Vagina (tissue), 2 donors: ENCODE measurements at places on chromosomes 2 and 18. TPM values are rescaled to one million over a fixed set of nuclear protein-coding genes. Genes with fewer than 3 reads are reported as not detected.
A peak's percentile ranks its signal among the peaks of the same experiment; 100 is the strongest.

- no peak for DNase-seq
Measured at GRCh38 chr2:71409611-71410010, 43.8 kb upstream of the DYSF start.

GRCh38 chr2:224778474-224778877 lies 62.3 kb upstream of the CCDC195 start:
- DNase-seq = no peak

DNA sequence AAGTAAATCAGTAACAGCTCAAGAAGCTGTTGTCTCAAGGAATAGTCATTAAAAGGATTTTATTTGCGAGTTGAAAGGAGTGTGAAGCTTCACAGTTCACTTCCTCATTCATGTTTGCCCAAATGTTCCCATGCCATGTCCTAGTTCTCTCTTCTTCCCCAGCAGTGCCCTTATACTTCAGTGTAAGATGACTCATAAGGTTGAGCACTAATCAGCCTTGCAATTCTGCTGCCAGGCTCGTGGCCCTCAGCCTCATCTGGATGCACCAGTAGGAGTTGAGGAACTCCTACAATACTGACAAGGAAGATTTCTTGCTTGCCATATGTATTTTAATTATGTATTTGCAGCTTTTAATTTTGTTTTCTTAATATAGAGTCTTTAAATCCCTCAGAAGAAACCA lies 1980.4 kb downstream of the SUCLG1 start:
- no peak for DNase-seq

GRCh38 chr2:127685410-127686080 lies 10.2 kb upstream of the LIMS2 start:
- DNase-seq = no peak

DNA sequence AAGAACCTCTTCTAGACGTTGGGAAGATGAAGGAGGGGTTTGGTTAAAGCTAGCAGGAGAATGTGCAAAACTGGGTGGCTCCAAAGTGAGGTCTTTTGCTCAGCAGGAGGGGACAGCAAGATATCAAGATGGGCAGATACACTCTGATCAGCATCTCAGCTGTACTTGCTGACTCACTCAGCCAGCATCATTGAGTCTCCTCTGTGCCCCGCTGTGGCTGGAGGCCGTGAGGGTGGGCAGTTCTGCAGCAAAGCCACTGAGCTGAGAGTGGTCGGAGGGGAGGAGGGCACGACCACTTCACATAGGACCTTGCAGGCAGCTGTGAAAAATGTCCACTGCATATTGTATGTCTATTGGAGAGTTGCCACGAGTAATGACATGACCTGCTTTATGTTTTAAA lies 152.0 kb downstream of the CAPN13 start:
- no peak for DNase-seq

DNA sequence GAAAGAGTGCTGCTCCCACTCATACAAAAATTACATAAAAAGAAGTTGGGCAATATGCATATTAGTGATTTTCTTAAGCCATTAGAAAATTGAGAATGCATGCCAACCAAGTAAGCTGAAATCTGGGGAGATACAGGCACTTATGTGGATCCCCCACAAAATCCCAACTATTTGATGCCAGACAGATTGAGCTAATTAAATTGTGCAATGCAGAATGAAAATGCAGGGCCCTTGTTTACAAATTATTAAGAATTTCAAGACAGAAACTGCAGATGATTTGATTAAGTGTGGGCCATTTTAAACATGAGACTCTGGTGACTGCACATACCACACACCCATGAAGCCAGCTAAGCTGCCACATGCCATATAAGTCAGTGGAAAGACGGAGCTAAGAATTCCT lies 554.5 kb downstream of the CBLN2 start:
- no peak for DNase-seq

CRYBA2 gene
- total RNA-seq = not detected

GRCh38 chr18:30093376-30093775 lies 949.2 kb downstream of the DSC3 start:
- DNase-seq = no peak

DNA sequence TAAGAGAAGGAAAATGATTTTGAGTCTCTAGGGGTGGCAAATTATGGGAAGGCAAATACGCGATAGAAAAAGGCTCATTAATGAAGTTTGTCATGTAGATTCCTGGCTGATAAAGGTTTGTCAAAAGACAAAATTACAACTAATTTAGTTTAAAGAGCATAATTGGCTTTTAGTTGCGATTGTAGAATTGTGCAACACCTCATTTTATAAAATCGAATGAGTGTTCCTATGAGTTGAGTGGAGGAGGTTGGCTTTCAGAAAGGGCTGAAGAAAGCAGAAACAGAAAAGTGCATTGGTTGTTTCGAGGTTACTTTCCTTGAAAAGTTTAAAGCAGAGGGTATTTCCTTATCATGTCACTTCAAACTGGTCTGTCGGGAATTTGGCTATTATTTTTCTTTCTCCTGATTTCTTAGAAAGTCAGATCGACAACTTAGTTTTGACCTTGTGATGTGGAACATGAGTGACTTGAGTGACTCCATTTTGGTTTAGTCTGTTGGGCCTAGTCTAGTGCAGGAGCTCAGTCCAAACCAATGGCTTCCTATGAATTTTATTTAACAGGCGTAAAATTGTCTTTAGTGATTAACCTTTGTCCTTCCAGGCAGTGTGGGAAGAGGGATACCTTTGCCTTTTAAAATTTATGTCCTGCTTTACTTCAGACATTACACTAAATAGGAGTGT lies 2.2 kb upstream of the PCYOX1 start:
- no peak for DNase-seq

GRCh38 chr18:2997429-2997828 lies 15.5 kb downstream of the LPIN2 start:
- DNase-seq = no peak

DNA sequence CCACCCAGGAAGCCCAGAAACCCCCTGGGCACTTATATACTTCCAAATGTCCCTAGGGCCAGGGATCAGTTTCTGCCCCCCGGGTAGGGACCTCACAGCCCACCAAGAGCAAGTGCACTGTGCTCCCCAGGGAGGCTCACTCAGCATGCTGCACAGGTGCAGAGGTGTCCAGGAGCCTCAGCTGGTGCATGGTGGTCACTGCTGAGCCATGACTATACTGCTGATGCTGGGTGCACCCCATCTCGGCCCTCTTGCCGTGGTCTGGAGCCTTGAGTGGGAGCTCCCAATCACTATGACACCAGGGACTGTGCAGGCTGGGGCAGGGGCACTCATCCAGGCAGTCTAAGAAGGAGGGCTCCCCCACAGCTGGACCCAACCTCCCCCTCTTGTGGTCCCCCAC lies 617.8 kb upstream of the RAB6C start:
- no peak for DNase-seq

RTP5 gene
- not detected for total RNA-seq

- peak; percentile 25 for DNase-seq
Measured at GRCh38 chr2:239801404-239802184, 223.5 kb downstream of the NDUFA10 start.

DNA sequence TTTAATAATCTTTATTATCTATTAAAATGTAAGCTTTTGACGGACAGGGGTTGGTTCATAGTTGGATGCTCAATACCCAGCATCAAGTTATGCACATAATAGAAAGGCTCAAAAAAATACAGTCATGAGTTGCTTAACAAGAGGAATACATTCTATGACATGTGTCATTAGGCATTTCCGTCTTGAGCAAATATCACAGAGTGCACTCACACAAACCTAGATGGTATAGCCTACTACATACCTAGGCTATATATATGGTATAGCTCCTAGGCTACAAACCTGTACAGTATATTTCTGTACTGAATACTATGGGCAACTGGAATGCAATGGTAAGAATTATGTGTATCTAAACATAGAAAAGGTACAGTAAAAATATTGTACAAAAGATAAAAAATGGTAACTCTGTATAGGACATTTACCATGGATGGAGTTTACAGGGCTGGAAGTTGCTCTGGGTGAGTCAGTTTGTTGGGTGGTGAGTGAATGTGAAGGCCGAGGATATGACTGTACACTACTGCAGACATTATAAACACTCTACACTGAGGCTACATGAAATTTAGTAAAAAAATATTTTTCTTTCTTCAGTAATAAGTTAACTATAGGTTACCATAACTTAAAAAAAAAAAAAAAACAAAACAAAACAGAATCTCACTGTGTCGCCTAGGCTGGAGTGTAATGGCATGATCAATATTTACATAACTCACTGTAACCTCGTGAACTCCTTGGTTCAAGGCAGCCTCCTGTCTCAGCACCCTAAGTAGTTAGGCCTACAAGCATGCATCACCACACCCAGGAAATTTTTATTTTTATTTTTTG lies 201.2 kb downstream of the NBAS start:
- no peak for DNase-seq

ALS2 gene
- 9.3 TPM for total RNA-seq

DNA sequence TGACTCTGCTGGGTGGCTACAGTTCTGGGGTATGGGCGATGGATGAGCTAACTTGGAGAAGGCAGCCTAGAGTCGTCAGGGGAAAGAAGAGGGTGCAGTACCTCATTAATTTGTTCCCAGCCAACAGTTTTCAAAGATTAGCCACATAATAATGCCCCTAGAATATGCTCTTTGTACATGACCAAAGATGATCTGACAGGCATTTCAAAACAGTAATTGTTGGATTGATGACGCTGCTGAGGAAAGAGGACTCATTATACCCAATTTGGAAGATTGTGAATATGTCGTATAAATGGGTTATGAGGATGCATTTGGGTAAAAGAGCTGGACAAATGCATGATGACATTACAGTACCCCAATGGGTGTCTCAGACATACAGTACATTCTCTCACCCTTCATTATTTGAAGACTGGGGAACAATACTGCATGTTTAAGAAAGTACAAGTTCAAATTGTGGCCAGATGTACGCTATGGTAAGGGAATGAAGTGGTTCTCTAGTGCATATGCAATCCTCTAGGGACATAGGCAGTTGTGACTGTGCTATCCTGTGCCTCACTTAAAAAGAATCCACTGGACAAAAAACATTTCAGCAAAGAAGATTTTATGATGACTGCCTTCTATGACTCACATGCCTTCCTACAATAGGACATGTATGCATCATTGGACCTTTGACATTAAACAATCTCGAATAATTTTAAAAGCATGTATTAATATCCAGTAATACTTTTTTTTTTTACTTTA lies 233.2 kb downstream of the CNTNAP5 start:
- DNase-seq = no peak

DNA sequence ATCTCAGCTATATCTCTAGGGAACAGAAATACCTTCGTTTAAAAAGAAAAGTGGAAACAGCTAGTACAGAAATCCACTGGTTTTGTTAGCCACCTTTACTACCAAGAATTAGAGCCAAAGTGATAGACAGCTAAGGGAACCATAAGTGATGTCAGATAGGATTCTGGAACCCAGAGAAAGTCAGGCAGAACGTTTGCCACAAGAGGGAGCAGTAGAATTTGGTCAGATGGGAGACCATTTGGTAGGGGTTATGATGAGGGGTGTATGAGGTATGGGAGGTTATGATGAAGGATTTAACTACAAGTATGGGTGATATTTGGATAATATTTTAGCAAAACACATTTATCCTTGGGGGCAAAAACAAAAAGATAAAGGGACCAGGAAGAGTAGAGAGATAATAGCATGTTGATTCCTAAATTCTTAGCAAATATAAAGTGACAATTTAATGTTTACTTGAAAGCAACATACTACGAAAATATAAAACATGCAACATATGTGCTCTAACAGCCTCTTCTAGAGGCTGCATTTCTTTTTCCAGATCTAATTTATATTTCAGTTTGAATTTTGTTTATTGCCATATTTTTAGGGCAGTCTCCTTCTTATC lies 3.3 kb downstream of the SLC8A1 start:
- no peak for DNase-seq

DSC2 gene
- total RNA-seq = 108 TPM

- no peak for DNase-seq
Measured at GRCh38 chr2:3759331-3759730, 56.0 kb downstream of the DCDC2C start.

GRCh38 chr2:61733563-61733962 lies 120.3 kb downstream of the FAM161A start:
- DNase-seq = no peak

DNA sequence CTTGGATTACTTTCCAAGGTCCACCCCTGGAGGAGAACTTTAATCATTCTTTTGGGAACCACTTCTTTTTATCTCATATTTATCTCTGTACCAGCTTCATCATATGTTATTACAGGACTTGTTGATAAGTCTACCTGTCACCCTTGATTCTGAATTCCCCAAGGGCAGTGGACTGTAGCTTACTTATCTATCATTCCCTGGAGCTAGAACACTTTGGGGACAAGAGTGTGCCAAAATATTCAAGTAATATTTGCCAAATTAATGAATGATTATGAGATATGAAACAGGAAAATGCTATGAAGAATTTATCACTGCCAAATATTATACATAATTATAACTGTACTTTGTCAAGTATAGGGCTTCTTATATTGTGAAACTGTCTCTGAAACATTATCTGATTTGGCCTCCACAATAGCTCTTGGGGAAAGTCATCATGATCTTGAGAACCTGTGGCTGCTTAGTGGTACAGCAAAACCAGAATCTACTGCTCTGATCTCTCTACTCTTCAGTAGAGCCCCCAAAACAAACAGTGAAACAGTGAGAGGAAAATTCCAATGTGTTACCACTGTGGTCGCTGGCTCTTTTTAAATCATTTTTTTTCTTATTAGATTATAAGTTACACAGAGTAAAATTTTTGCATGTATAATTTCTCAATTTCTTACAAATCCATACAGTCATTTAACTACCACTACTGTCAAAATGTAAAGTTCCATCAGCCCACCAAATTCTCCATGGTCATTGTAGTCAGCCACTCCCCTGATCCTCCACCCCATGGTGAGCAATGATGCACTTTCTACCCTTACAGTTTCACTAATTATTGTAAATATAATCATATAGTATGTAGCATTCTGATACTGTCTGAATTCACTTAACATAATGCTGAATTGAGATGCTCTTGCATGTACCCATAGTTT lies 197.5 kb downstream of the PIEZO2 start:
- DNase-seq = no peak
